ENCODE measurements at places on chromosomes 12 and 14.

DNA sequence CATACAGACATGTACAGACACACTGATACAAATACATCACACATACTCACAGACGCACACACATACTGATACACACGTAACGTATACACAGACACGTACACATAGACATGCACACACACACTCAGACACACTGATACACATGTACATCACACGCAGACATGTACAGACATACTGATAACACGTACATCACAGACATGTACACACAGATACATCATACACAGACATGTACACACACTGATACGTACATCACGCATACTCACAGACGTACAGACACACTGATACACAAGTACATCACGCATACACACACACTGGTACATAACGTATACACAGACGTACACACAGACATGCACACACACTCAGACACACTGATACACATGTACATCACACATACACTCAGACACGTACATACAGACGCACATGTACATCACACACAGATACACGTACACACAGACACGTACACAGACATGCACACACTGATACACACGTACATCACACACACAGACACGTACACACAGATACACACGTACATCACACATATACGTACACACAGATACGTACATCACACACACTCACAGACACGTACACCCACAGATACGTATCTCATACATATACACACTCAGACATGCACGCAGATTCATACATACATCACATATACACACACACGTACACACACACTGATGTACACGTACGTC lies 5.1 kb downstream of the ZNF605 start:
- no peak for DNase-seq

GRCh38 chr14:49297102-49297501 lies 289.1 kb downstream of the RPS29 start:
- no peak for DNase-seq

DNA sequence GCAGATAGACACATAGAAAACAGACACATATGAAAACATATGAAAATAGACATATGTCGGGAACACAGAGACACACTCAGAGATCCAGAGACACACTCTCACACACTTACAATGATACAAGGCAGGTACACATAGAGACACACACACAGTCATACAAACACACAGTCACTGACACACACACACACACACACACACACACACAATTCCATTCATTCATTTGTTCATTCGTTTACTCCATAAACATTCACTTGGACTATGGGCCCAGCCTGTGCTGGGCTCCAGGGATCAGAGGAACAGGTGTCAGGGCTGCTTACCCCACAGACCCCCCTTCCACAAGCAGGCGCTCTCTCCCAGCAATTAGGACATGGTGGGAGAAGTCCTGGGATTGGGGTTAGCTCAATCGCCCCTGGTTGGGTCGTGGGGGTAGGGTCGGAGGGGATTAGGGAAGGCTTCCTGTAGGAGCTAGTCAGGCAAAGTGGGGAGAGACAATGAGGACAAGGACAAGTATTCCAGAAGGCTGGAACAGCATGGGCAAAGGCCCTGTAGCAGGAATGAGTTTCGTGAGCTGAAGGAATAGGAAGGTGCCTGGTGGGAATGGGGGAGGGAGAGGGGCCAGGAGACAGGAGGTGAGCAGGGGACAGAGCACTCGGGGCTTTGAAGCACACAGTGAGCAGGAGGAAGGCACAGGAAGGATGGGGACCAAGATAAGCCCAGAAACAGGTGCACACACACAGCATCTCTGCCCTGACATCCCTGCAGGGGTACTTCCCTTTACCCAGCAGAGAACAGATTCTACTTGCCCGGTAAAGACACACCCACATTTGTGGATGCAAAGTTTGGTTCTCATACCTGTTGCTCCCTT lies 6.5 kb downstream of the RASAL1 start:
- DNase-seq = no peak

- DNase-seq = no peak
Measured at GRCh38 chr14:105204206-105204930, 23.3 kb upstream of the NUDT14 start.

DNA sequence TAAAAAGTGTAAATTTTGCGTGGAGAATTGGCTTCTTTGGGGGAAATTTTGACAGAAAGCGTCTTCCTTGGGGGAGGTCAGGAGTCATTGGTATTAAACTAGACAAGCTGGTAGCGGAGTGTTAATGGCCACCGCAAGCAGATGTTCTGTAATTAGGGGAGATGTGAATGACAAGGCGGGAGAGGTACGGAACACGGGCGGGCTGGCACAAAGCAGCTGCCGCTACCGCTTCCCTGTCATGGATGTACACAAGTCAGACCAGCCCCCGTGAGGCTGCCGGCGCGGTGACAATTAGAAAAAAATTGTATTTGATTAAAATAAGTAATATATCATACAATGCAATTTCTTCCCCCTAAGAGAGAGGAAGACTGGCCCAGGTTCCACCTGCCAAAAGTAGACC lies 501.6 kb downstream of the VRK1 start:
- no peak for DNase-seq
